Activated naive CD4-positive, alpha-beta T cell treated with anti-CD3 and anti-CD28 coated beads, Interleukin-2, amount 50 U/mL, for 16 hours (primary cell): ENCODE measurements at places on chromosomes 12 and 14.

- no peak for DNase-seq
These were observed 161.2 kb downstream of the FOXN3 start for GRCh38 chr14:89255852-89256251.

GRCh38 chr12:6222078-6222654, 22.0 kb downstream of the CD9 start:
- no peak for DNase-seq

DNA sequence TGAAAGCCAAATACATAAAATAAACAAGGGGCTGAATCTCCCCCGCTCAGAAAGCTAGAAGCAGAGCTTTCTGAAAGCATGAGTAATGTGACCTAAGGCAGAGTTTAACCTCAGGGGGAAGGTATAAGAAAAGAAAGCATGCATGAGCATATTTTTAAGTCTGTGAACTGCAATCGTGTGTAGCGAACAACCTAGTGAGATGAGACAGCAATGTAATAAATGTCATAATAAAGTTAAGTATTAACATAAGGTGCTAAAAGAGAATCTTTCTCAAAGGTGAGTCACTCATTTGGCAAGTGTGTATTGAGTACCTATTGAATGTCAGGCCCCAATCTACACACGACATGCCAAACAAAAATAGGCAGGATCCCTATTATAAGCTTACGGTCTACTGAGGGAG, 14.2 kb upstream of the WDR20 start:
- DNase-seq = no peak

DNA sequence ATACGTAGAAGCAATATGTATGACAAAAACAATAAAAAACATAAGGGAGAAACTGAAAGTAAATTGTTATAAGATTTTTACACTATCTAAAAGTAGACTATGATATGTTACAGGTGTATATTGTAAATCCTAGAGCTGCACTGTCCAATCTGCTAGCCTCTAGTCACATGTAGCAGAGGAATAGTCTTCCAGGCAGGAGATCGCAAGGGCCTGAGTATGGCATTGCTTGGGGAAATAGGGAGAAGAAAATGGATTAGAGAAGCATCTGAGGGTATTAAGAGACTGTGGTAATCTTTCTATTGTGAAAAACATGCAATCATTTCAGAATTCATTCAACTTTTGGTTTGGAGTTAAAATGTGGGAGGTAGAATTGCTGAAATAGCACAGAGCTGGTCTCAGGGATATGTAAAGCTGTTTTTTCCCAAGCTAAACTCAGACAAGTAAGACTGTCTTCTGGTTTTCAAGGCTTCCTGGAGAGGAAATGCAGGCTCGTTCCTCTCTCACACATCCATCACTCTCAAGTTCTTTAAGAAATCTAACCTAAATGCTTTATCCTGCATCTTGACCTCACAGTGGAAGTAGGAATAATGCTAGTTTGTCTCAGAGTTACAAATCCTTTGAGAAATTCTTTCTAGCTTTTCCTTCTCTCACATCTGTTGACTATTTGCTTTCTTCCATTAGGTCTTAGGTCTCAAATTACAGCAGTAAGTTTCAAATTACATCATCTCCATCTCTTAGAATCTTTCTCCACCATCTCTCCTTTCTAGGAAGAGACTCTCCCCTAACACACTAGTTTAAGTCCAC, 7.6 kb upstream of the CCDC184 start:
- DNase-seq = no peak

GRCh38 chr12:32039347-32039746, 67.3 kb upstream of the BICD1 start:
- DNase-seq = no peak

- no peak for DNase-seq
These were observed 73.7 kb downstream of the ESR2 start for GRCh38 chr14:64220466-64220865.

- DNase-seq = no peak
These were observed 9.7 kb upstream of the SGPP1 start for GRCh38 chr14:63737582-63738006.

GRCh38 chr12:774051-774614, 21.8 kb downstream of the WNK1 start:
- no peak for DNase-seq

DNA sequence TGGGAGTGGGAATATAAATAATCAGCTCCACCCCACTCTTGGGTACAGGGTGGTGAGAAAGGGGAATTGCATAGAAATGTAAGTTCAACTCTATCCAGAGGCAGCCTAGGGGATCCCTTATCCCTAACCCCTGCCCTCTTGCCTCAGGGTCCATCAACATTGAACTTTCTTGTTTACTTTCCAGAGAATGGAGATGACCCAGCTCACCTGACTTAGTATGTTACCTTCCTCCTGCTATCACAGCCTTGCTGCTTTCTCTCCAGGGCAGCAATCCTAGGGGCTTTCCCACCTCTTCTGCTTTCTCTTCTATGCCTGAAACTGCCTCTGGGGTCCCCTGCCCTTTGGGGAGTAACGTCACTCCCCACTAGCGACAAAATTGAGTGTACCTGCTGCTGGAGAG, 2.7 kb downstream of the LRP1 start:
- no peak for DNase-seq

DNA sequence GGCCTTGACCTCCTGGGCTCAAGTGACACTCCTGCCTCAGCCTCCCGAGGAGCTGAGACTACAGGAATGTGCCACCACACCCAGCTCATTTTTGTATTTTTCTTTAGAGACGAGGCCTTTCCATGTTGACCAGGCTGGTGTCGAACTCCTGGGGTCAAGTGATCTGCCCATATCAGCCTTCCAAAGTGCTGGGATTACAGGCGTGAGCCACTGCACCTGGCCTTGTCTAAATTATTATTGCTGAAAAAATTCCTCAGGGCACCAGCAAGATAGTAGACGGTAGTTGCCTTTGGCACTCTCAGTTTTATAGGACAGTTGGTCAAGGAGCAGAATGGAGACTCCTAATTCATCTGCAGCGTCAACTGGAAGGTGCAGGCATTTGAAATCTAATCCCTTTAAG, 2.5 kb upstream of the AICDA start:
- no peak for DNase-seq

DNA sequence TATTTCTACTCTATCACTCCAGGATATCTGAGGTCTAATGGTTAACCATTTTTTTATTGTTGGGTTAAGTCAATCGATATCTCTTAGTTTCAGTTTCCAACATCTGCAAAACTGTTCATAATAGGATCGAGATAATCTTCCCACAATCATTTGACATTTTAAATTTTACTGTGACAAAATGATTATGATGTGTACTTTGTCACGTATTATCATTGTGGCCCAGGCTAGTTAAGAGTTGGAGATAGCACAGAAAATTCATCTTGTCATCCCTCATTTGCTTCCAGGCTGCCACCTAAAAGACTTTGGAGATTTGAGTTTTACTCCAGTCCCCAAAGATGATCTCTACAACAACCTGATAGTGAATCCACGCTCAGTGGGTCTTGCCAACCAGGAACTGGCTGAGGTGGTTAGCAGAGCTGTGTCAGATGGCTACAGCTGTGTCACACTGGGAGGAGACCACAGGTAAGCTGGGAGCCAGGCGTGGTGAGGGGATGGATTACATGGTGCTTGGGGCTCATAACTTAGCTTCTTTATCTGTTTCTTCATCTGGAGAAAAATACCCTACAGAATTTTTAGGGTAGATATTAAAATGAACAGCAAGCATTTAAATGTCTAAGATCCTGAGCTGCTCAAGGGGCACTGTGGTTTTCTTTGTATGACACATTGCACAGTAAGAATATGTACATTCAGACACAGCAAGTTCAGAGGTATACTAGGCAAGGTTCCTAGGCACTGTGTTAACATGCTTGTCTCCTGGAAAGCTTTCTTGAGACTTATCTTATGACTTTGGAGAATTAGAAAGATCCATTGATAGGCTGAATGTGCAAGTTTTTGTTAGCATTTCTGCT, 22.4 kb downstream of the ARG2 start:
- DNase-seq = no peak

GRCh38 chr12:99170037-99170436, 477.5 kb upstream of the GARIN6 start:
- no peak for DNase-seq

DNA sequence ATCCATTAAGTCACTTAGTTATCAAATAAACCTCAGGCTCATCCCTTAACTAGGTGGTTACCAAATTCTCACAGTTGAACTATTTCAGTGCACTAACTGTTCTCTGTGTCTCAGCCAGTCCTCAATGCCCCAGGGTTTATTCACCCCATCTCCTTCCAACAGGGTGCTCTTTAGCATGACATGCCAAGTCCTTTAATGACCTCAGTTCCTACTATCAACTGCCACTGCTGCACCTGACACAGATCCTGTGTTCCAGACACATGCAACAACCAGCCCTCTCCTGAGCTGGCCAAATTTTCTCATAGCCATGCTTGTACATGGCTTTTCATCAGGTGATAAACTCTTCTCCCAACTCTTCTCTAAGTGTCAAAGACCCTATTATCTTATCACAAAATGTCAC, 80.0 kb downstream of the ATXN2 start:
- DNase-seq = no peak

DNA sequence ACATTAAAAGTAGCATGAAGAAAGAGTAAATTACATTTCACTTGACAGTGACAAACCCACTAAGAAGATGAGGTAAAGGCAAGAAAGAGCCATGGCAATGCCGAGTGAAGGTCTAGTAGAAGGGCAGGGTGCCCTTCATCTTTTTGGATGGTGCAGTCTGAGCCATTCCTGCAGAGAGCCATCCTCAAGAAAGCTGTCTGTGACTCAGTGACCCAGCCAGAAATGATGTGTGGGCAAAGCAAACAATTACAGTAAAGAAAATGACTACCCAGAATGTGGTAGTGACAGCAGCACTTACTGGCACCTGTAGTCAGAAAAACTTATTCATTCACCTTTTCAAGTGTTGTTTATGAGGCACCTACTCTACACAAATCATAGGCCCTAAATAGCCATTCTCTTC, 281.7 kb downstream of the DUSP6 start:
- peak; percentile 16 for DNase-seq

GRCh38 chr14:61470261-61470960, 149.0 kb downstream of the PRKCH start:
- no peak for DNase-seq

- no peak for DNase-seq
These were observed 7.5 kb downstream of the TBK1 start for GRCh38 chr12:64459394-64459891.

- no peak for DNase-seq
These were observed 124.0 kb downstream of the ESR2 start for GRCh38 chr14:64170181-64170580.

- no peak for DNase-seq
These were observed 59.4 kb downstream of the TSPAN11 start for GRCh38 chr12:30985814-30986452.

DNA sequence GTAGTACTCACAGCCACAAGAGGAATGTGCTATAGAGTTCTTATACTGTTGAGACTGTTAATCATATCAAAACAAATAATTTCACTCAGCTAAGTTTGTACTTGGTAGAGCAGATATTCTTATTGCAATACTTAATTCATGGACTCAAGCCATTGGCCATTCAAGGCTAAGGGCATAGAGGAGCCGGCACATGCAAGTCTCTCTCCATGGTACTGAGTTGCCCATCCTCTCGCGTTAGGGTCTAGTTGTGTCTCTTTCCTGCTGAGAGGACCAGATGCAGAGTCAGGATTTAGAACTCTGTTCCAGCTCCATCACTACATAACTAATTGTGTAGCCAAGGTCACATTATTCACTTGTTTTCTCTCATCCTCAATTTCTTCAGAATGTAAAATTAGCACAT, 14.4 kb upstream of the TUNAR start:
- no peak for DNase-seq

DNA sequence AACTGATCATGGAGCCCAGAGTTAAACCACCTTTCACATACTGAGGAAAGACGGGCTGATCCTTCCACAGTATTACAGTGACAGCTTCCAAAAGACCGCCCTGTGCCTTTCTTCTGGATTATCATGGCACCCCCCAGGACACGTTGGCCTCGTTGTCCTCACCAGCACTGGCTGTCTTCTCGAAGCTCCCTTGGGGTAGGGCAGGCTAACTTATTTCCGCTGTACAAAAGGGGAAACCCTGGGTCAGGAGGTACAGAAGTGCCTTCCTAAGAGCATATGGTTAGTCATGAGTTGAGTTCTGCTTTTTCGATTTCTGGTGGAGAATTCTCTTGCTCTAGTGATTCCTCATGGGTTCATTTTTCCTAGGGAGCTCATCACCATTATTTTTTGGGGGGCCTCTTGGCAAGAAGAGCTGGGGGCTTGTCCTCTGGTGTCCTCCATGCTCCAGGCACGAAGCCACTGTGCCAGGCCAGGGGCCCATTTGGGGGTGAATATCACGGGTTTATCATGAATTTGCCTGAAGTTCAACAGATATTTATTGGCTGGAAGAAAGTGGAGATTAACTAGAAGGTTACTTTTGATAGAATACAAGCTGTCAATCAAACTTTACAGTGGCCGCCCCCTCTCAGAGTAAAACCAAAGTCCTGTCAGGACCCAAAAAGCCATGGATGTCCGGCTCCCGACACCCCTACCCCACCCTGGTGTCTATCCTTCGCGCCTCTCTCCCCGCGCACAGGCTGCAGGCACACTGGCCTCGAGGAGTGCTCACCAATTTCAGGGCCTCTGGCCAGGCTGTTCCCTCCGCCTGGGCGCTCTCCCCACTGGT, 8.8 kb upstream of the TRAF3 start:
- no peak for DNase-seq

DNA sequence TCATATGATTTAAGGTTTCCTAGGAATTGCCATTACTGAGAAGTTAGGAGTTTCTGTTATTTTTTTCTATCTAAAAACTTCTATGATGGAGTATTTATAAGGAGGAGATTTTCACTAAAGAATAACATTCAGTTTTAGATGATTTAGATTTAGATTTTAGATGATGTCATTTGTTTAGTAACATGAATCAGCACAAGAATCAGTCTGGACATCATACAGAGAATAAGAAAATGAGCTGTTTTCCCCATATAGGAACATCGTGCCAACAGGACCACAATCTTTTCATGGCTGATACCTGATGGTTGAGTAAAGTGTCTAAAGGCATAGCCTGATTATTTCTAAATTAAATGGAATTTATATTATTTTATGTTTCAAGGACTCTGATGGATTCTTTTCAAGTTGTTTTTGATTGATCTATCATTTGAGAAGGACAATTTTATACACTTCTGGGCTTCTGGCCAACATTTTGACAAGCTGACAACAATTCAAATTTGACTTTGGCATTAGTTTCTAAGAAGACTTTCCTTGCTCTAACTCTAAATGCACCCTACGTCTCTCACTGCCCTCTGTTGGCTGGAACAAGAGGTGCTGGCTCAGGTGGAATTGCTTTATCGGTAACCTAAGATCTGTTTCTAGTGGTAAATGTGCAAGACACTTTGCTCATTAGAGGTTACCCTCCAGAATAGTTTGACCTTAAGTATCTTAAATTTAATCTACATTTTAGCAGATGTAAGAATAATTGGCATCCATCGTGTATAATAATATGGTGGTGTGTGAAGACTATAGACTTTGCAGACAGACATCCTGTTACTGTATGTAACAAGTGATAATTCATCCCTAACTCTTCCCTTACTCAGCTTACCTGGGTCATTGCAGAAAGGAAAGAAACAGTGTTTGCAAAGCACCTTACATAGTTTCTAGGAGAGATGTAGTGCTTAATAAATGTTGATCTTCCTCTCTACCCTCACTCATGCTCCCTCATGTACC, 42.8 kb upstream of the CPSF6 start:
- DNase-seq = no peak

GRCh38 chr12:13116259-13116658, 12.8 kb upstream of the GSG1 start:
- DNase-seq = no peak

GRCh38 chr12:132170094-132170636, 25.9 kb downstream of the NOC4L start:
- DNase-seq = peak; percentile 4

GRCh38 chr14:53948205-53948884, 8.3 kb downstream of the BMP4 start:
- no peak for DNase-seq

- DNase-seq = no peak
These were observed 20.3 kb upstream of the C14orf180 start for GRCh38 chr14:104559028-104559803.
